Fibroblast of the aortic adventitia (primary cell): ENCODE measurements at places on chromosomes 1 and 21. TPM values are rescaled to one million over a fixed set of nuclear protein-coding genes. Genes with fewer than 3 reads are reported as not detected.

DNA sequence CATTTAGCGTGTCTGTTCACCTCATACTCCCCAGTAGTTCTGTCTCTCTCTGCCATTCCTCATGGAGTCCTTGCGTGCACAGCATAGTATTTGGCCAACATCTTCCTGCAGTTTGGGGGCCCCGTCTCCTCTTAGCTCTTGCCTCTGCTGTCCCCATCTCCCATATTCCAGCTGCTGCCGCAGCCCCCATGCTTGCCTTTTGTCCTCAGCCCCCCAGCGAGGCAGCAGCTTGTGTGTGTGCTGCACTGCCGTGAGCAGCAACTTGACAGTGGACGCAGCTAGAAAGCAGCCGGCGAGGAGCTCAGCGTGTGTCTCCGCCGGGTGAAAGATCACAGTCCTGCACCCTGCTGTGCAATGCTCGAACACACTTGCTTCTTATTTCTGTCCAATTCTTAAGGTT is 164.2 kb upstream of the COL6A1 start:
- no peak for DNase-seq

GRCh38 chr1:212928323-212929291 is 21.7 kb upstream of the VASH2 start:
- no peak for DNase-seq

DNA sequence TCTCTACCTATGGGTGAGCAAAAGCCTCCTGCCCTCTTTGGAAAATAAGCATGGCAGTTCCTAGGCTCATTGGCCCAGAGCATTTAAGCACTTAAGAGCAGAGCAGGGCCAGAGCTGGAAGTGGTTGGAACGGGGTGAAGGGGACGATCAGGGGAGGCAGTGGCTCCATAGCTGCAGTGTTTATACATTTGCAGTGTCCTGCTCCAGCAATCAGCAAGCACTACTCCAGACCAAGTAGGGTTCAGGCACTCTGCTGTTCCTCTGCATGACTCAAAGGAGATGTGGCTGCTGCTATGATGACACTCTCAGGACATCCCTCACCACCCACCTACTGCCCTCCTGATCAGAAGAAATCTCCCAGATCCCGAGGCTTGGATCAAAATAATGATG is 55.0 kb downstream of the TRABD2B start:
- DNase-seq: no peak

The DIP2A gene
- total RNA-seq: 26.5 and 34.4 TPM in 2 replicates

- peak; percentile 41 for DNase-seq
Measured at GRCh38 chr1:6239950-6240768, 3.8 kb upstream of the HES3 start.

- no peak for DNase-seq
Measured at GRCh38 chr1:39485046-39485803, 6.2 kb upstream of the BMP8A start.

The FAM229A gene
- 1.6 and 1.7 TPM in 2 replicates for total RNA-seq

DNA sequence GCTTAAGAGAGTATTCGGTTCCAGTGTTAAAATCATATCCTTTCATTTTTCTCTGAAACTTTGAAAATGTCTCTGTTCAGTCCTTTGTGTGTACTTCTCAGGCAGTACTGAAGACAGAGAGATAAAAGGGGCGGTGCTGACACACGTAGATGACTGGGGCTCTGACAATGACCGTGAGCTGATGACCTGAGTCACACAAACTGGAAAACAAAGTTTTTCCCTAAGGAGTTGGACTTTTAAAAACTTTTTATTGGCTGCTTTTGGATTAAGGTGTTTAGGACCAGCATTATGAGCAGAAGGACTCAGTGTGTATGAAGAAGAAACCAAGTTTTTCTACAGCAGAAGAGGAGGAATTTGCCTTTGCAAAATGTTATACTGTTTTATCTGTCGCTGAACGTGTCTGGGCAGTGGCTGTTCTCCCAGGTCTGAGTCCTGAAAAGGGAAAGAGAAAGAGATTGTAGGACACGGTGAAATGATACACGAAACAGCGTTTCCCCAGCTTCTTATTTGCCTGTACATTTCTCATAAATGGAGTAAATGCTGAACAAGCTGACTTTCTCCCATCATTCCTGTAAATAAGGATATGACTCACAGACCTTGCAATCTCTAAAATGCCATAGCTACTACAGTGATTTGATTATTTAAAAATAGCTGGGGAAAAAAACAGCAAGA is 51.5 kb downstream of the MAP3K7CL start:
- DNase-seq: peak; percentile 93

The OR10Z1 gene
- total RNA-seq: not detected in 2 replicates

DNA sequence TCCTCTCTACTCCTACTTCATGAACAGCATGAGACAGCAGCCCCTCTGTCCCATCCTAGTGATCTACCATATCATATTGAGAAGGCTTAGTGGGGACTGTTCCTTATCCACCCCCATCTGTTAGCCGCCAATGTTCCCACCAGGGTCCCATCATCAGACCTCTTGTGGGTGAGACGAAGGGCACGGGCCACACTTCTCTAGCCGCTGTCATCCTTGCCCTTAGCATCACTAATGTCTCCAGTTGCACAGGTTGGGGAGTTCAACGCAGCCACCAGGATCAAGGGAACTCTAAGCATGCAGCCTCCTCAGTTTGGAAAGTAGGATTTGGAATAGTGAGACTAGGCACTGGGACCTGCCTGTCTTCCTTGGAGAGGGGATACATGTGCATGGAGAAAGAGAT is 20.1 kb downstream of the INKA2 start:
- DNase-seq: no peak

DNA sequence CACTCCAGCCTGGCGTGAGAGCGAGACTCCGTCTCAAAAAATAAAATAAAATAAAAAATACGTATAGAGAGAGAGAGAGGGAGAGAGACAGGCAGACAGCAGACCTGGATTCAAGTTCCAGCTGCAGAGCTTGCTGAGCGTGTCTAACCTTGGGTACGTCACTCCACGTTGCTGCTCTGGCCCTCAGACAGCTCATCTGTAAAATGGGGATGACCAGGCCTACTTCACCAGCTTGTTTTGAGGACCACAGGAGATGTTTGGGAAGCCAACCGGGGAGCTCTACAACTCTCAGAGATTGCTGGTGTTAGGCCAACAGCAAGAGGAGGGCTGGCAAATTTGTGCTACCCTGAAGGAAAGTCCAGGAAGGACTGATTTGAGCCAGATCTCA is 499 bp upstream of the TRAF5 start:
- no peak for DNase-seq

DNA sequence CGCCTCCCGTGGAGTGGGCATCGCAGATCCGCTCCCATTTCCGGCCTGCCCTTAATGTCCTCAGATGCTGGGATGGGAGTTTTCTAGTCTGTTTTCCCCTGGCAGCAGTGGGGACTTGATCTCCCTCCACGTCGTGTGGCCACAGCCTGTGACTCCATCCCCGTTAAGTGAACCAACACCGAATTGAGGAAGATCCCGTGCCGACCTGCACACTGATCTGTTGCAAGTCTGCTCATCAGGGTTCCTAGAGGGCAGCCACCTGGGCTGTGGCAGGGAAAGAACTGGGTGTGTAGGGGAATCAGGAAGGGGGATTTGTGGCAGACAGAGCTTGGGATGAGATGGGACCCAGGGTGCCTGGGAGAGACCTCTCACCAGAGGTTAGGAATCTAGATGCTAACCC is 23.3 kb upstream of the CDK18 start:
- no peak for DNase-seq

GRCh38 chr1:54991939-54992338 is 6.8 kb upstream of the BSND start:
- DNase-seq: no peak

- DNase-seq: no peak
Measured at GRCh38 chr1:150102986-150103385, 35.4 kb downstream of the VPS45 start.

GRCh38 chr1:61616830-61617229 is 108.1 kb downstream of the TM2D1 start:
- no peak for DNase-seq

- DNase-seq: peak; percentile 2
Measured at GRCh38 chr1:182147136-182147820, 85.8 kb upstream of the ZNF648 start.

DNA sequence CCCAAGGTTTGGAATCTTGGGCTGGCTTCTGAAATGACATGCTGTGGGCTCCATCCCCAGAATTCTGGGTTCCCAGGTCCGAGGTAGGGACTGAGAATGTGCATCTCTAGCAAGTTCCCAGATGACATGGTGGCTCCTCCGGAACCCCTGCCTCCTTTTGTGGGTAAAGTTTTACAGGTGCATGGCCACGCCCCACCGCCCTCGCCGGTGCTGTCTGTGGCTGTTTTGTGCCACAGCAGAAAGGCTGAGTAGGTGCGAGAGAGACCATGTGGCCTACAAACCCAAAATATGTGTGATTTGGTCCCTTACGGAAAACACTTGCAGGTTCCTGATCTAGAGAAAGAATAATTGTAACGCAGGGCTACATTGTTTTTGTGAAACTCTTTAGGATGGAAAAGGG is 30.9 kb downstream of the SKI start:
- DNase-seq: no peak

- no peak for DNase-seq
Measured at GRCh38 chr21:32135401-32136363, 143.2 kb downstream of the MIS18A start.

DNA sequence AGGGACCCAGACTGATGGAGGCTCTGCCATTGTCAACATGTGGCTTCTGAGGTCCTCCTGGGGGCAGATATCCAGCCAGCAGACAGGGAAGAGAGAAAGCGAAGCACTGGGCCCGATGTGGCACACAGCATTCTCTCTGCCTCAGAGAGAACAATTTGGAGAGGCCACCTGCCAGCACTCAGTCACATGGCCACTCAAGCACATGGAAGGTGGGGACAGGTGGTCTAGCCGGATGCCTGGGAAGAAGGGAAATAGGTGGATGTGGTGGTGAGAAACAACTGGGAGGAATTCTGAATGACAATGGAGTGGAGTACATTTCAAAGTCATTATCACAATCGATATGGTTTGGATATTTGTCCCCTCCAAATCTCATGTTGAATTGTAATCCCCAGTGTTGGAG is 109.0 kb downstream of the UBE2U start:
- DNase-seq: no peak

The TFAP2E gene
- total RNA-seq: 0.18 and 0.25 TPM in 2 replicates

GRCh38 chr1:53945183-53945432 is 391 bp downstream of the IFT25 start:
- DNase-seq: no peak

- no peak for DNase-seq
Measured at GRCh38 chr1:6104631-6105030, 58.9 kb downstream of the KCNAB2 start.

DNA sequence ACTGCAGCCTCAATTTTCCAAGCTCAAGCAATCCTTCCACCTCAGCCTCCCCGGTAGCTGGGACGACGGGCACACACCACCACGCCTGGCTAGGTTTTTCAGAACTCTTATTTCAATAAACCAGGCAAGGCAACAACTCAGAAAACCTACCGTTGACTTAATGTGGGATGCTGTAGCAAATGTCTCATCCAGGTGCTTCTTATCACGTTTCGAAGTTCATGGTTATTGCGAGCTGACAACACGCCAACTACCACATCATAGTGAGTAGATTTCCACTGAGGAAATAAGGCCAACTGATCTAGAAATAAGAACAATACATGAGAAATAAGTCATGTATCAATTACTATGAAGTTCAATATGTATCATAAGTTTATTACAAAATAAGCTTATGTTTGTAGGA is 9.7 kb downstream of the B3GALNT2 start:
- DNase-seq: no peak

DNA sequence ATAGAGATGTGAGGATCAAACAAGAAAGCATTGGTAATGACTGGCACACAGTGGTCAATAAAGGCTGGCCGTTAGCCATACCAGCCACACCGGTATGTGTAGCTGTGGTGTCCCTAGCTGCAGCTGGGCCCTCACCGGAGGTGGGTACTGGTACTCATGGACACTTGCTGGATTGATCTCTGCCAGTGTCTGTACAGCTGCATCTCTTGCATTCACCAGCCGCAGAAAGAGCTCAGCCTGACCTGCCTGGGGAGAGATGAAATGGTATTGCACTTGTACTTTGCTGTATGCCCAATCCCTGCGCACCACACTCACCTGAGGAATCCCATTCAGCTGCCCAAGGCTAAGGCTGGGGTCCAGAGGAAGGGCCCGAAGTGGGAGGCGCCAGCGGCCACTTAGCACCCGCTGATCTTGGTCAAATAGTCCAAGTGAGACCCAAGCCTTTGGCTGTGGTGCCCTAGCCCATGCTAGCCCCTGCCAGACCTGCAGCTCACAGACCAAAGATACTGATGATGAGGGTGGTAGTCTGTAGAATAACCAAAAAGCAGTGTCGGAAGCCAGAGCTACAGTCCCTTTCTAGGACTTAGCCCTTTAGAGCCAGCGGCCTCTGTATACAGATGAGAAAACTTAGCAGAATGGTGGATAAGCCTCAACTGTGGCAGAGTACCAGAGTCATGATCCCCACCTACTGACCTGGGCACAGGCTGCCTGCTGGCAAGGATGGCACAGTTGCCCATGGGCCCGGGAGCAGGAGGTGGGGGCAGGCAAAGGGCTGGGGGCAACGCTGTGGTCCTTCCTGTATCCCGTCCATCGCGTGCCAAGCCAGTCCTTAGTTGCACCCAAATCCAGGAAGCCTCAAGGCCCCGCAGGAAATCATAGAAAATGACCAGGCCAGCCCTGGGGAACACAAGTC is 3.0 kb downstream of the CCDC17 start:
- no peak for DNase-seq

- no peak for DNase-seq
Measured at GRCh38 chr21:16353764-16354163, 624.0 kb downstream of the USP25 start.

DNA sequence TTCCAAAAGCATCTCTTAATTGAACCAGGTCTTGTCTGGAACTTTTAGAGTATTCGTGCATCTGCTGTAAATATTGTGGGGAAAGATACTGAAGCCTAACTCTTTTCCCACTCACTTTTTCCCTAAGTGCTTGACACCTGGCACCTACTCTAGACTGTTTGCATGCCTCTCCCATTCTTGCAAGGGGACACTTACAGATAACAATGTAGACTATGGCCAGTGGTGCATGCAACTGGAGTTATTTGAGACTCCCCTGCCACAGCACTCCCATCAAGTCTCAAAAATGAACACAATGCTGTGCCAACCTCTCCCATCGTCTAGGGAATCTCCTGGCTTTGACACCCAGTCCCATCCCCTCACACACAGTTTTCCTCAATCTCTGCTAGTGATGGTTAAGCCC is 118.6 kb upstream of the ATP1B1 start:
- DNase-seq: no peak

The MFAP2 gene
- total RNA-seq: 47.7 and 60.3 TPM in 2 replicates

GRCh38 chr1:97298966-97299365 is 577.4 kb downstream of the PTBP2 start:
- DNase-seq: no peak

DNA sequence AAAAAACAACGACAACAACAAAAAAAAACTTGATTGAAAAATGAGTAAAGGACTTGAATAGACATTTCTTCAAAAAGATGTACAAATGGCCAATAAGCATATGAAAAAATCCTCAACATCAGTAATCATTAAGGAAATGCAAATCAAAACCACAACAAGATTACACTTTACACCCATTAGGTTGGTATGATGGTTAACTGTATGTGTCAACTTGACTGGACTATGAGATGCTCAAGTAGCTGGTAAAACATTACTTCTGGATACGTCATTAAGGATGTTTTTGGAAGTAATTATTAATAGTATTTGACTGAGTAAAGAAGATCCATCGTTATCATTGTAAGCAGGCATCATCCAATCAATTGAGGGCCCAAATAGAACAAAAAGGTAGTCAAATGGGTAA is 34.9 kb upstream of the LYPLAL1 start:
- DNase-seq: no peak
